Activated naive CD4-positive, alpha-beta T cell (primary cell): ENCODE measurements at places on chromosomes 12 and 14.

DNA sequence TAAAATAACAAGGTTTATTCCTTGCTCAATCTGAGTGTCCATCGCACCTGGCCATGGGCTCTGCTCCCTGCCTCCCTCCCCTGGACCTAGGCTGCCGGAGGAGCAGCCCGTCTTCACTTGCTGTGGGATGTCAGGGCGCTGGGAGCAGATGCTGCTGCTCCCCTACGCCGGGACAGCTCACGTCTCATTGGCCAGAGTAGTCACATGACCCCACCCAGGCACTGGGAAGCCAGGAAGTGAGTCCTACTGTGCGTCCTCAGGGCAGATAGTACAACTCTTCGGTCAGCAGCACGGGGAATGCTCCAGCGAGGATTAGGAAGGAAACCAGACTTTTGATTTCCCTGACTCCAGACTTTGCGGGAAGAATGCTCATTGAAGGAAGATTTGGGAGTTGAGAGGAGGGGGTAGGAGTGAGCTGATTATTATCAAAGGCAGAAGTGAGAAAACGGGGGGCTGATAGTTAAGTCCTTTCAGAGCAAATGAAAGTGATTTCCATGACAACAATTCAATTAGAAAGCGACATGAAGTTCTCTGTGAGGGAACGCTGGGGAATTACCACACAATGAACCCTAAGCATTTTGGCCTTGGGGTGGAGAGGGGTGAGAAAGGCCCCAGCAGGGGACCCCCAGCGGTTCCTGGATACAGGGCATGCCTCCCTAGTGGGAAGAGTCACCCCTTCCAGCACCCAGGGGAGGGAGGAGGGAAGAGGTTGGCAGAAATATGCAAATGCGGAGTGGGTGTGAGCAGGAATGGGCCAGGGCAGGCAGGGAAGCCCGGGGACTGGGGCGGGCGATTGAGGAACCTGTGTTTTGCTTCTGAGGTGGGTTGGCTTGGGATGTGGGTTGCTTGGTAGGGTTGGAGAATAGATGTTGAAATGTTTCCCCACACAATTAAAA lies 215.5 kb downstream of the AACS start:
- no peak for DNase-seq

GRCh38 chr14:30240018-30240417 lies 312.4 kb upstream of the PRKD1 start:
- no peak for DNase-seq

- DNase-seq: no peak
Measured at GRCh38 chr12:98297538-98297937, 217.9 kb upstream of the TMPO start.

DNA sequence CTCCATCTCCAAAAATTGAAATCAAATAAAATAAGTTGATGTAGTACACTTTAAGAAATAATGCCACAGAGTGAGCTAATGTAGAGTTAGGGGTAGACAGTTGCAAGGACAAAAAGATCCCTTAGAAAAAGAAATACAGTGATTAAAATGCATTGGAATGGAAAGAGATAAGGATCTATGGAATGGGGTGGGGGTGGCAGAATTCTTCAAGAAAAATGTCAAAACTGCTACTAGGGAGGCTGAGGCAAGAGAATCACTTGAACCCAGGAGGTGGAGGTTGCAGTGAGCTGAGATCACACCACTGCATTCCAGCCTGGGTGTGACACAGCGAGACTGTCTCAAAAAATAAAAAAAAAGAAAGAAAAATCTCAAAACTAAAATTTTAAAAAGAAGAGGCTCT lies 6.5 kb downstream of the OLR1 start:
- no peak for DNase-seq

GRCh38 chr12:64087761-64088160 lies 134.3 kb downstream of the KICS2 start:
- no peak for DNase-seq

GRCh38 chr14:92105893-92106142 lies 564 bp downstream of the ATXN3 start:
- DNase-seq: no peak

- no peak for DNase-seq
Measured at GRCh38 chr12:65895759-65896656, 71.7 kb downstream of the HMGA2 start.

GRCh38 chr14:29601616-29602015 lies 326.0 kb downstream of the PRKD1 start:
- DNase-seq: no peak

- DNase-seq: no peak
Measured at GRCh38 chr14:69712599-69713088, 54.3 kb upstream of the SRSF5 start.

DNA sequence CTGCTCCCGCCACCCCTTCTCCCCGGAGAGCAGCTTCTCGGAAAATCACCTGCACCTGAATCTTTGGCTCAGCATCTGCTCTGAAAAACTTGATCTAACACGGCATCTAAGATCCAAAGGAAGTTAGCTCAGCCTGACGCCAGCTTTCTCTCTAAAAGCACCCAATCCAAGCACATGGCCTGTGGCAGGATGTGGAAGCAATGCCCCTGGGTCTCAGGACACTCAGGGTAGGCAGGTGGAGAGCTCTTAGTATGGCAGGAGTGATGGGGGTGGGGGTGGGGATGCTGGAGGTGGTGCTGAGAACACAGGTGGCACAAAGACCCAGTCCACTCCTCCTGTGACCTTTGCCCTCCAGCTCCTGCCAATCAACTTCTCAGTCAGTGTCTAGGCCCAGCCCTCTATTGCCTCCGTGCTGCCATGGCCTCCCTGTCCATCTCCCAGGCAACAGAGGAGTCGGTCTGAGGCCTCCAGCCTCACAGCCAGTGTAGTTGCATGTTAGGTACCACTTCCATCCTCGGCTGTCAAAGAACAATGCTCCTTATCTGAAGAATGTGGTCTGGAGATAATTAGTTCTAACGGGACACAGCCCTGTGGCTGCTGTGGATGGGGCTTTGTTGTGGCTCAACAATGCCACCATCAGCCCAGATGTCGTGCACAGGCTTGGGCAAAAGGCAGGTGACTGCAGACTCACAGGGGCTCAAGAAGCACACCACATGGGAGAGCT lies 180.0 kb upstream of the C14orf180 start:
- no peak for DNase-seq

DNA sequence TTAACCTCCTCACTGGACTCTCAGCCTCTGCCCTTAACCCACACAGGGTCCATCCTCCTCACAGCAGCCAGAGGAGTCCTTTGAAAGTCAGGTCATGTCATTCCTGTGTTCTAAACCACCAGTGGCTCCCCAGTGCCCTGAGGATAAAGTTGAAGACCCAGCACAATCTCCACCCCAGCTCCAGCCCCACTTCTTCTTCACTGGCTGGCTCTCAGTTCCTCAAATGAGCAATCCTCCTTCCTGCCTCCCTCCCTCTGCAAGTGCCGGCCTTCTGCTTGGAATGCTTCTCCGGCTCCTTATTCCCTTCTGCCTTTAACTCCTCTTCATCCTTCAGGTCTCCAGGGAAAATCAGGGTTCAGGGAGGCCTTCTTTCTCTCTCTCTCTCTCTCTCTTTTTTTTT lies 32.0 kb upstream of the SPPL3 start:
- no peak for DNase-seq

GRCh38 chr12:78330131-78330530 lies 499.4 kb downstream of the NAV3 start:
- DNase-seq: no peak

GRCh38 chr12:120590741-120591407 lies 9.7 kb upstream of the POP5 start:
- DNase-seq: no peak

DNA sequence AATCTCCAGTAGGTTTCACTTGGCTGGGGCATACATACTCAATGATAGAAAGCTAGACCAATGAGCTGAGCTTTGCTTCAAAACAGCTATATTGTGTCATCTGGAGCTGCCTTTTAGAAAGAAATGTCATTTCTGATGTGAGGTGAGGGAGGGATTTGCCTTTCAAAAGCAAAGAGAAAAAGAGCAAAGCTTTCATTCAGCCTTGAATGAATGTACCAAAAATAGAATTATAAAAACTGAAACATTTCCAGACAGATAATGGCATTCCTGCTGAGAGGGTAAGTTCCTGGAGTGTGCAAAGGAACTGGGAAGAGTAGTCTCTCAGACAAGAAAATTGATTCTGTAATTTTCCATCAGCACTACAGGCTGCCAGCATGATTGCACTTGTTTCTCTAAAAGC lies 710.0 kb downstream of the LRFN5 start:
- no peak for DNase-seq

GRCh38 chr14:89327771-89328212 lies 89.2 kb downstream of the FOXN3 start:
- DNase-seq: no peak

- DNase-seq: no peak
Measured at GRCh38 chr12:101111441-101111840, 98.6 kb downstream of the SLC5A8 start.
